ENCODE measurements at places on chromosomes 1 and 21.
A peak's percentile ranks its signal among the peaks of the same experiment; 100 is the strongest.

DNA sequence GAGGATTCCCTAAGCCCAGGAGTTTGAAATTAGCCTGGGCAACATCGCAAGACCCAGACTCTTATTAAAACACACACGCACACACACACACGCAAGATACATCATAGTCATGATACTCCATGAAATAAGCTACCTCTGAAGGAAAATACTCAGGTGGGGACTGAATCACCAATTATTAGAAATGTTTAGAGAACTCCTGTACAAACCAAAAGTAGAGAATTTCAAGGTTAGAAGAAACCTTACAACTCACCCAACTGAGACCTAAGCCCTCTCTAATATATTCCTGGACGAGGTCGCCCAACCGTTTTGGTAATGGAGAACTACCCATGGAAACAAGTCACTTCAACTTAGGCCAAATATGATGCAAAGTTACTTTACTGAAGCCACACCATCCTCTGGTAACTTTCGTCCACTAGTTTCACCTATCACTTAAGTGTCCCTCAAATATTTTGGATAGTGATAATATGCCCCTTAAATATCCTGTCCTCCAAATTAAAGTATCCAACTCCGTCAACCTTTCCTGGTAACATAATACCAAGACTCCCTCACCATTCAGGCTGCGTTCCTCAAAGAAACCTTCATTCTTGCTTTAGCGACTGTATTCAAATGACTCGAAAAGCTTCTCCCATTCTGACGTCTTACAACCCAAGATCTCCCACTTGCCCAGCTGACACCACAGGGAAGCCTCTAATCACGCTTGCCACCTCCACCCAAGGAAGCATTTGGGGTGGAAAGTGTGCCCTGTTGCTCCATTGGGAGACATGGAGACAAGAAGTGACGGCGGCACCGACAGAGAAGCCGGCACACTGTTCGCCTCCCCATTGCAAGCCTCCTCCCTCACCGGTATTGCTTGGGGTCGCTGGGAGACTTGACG, 856 bp downstream of the NRDC start:
- peaks cover 6% of the 10 kb centered on the region for H3K27me3 ChIP-seq
- H3K4me3 ChIP-seq, result no peak overlapping the region
- peaks cover 11% of the 10 kb centered on the region for H3K36me3 ChIP-seq
- DNase-seq, result no peak
- no peaks in the 10 kb centered on the region for H3K4me1 ChIP-seq
- H3K27ac ChIP-seq, result no peak overlapping the region

DNA sequence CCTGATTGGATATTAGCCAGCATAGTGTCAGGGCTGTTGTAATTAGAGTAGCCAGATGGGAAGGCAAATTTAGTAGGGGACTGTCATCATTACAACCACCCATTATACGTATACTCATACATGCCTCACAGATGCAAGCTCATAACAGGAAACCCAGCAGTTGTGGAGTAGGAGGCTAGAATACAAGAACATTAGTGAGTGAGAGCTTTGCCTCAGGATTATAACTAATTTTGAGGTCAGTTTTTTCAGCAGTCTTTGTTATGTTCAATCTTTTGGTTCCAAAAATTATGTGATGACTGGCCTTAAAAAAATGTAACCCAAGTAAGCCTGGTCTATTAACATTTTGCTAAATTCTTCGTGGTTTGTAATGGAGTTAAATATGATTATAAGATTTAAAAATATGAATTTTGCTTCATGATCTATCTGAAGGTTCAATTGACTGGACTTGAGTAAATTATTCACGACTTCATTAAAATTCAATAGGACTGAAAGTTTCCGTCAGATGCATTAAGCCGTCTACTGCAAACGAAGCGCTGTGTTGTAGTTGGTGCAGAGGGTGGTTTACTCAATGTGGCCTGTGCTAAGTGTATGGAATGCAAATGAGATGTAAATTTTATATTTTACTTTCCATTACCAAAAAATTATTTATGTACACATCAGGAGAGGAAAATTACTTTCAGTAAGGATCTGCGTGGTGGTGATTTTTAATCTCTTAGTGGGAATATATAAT, 48.8 kb downstream of the KCNK1 start:
- H3K4me1 ChIP-seq, result no peaks in the 10 kb centered on the region
- no peaks in the 10 kb centered on the region for H3K36me3 ChIP-seq
- no peaks in the 10 kb centered on the region for H3K27me3 ChIP-seq
- no peak for DNase-seq
- no peak overlapping the region for H3K4me3 ChIP-seq
- H3K27ac ChIP-seq, result no peak overlapping the region

DNA sequence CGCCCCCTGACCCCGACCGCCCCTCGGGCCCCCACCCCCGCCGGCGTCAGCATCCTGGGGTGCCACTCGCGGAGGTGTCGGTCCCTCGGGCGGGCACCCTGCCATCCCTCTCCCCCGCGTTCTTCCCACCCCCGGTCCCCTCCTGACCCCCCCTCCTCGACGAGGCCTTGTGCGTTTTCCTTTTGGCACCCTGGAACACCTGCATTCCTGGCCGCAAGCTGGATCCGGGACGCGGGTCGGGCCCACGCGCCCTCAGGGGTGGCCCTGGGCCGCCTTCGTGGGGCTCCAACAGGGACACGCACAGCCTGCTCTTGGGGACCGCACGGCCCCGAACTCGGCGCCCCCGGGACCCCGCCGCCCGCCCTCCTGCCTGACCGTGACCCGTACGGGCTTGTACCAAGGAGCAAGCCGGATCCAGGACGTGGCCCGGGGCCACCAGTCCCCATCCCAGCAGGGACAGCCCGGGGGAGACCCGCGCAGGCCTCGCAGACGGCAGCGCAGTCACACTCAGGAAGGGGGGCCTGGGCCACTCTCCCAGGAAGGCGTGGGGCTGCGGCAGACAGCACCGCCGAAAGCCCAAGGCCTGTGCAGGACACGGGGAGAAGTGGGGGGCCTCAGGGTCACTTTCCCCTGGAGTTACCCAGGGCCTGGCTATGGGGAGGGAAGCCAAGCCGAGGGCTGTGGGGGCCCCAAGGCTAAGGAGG, 579 bp upstream of the SLC19A1 start:
- DNase-seq, result no peak
- H3K4me3 ChIP-seq, result peak overlapping the region; percentile 22
- no peak overlapping the region for H3K27ac ChIP-seq
- peaks cover 9% of the 10 kb centered on the region for H3K36me3 ChIP-seq

DNA sequence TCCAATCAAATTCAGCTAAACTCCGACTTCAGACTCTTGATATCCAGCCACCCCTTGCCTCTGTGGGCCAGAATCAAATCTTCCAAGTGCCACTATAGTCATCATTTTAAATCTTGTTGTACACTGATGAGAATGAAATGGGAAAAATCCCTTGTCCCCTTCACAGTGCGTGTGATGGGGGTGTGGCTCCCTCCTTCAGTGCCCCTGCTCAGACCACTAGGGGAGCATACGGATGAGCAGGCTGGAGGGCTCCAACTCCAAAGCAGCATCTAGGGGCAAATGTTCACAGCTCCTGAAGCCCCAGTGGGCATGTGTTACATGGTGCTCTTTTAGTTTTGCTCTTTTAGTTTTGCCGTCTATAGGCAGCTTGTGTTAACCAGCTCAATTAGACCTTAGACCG, 35.4 kb upstream of the HSD3B1 start:
- no peaks in the 10 kb centered on the region for H3K4me1 ChIP-seq
- H3K36me3 ChIP-seq, result no peaks in the 10 kb centered on the region
- H3K27me3 ChIP-seq, result peaks cover 6% of the 10 kb centered on the region
- no peak for DNase-seq

DNA sequence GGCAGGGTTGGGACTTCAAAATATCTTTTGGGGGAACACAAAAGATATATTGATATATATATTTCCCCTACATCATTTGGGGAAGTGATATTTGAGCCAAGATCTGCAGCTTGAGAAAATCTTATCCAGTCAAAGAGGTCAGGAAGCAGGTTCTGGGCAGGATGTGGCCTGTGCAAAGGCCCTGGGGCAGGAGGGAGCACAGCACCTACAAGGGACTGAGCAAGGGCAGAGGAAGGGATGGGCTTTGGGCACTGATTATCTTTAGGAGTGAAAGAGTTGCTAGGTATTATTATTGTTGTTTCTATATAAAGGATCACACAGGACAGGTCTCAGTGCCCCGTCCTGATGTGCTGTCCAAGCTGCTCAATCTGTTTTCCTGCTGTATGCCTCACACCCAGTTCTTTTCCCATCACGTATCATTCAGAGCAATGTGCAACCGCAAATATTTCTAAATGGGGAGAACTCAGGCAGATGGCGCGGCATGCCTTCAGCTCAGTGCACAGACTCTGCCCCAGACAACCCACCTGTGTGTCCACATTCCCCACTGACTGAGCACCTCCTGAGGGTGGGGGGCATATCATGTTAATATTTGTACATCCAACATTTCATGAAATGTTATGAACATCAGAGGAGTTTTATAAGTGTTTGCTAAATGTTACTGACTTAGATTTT, 28.1 kb upstream of the GPR137B start:
- no peaks in the 10 kb centered on the region for H3K4me1 ChIP-seq
- no peak for DNase-seq
- peaks cover 7% of the 10 kb centered on the region for H3K27me3 ChIP-seq

- no peak for DNase-seq
- no peaks in the 10 kb centered on the region for H3K36me3 ChIP-seq
- H3K27me3 ChIP-seq, result peaks cover 7% of the 10 kb centered on the region
- H3K27ac ChIP-seq, result no peak overlapping the region
- peaks cover 36% of the 10 kb centered on the region for H3K4me1 ChIP-seq
- H3K4me3 ChIP-seq, result no peak overlapping the region
These were observed 7.9 kb upstream of the RAB7B start for GRCh38 chr1:206011057-206011456.

GRCh38 chr1:907611-908451, 15.9 kb upstream of the SAMD11 start:
- no peak overlapping the region for H3K4me3 ChIP-seq
- H3K36me3 ChIP-seq, result no peaks in the 10 kb centered on the region
- peaks cover 12% of the 10 kb centered on the region for H3K4me1 ChIP-seq
- H3K27me3 ChIP-seq, result peaks cover 59% of the 10 kb centered on the region

DNA sequence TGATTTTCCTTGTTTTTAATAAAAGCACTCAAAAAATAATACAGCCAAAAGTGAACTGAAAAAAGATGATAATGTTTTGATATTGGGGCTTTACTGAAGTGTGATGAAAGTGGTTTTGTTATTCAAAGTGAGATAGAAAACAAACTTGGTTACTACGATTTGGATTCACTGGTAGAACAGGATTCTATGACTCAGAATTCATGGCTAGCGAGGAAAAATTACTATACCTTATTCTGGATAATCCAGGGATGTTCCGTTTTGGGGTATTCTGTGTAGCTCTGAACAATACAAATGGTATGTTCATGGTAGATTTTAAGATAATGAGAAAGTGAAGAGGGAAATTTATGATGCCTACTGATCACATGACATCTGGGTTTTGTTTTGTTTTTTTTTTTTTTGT, 117.7 kb downstream of the NRDC start:
- H3K4me3 ChIP-seq, result no peak overlapping the region
- DNase-seq, result no peak
- peaks cover 19% of the 10 kb centered on the region for H3K36me3 ChIP-seq

DNA sequence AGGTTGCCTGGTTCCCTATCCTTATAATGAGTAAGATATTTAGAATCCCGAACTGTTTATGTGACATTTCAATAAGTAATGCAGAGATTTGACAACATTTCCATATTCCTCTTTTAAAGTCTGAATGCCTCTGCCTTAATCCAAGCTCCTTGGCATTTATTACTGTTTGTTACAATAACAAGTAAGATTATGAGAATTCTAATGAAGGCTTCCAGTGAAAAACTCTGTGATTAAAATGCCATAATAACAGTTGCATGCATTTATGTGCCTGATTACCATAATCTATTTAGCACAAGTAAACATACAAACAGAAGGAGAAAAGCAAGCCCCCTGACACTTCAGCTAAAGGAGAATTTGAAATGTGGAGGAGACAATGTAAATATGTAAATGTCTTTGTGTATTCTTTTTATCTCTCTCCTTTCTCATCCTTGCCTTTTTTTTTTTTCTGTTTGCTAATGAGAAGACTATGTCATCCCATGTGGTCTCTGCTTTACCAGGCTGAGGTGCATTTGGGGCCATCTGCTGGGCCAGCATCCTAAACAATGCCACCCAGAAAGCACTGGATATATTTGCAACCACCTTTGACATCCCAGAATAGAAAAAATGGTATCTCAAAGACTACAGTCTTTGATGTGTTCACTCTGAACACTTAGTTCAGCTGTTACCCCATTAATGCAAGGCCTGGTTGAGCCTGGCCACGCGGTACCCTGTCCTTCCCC, 17.2 kb upstream of the OLIG2 start:
- DNase-seq, result no peak
- H3K27me3 ChIP-seq, result peaks cover 11% of the 10 kb centered on the region
- no peaks in the 10 kb centered on the region for H3K4me1 ChIP-seq

GRCh38 chr1:13661539-13661938, 38.4 kb upstream of the PRDM2 start:
- DNase-seq, result no peak
- no peaks in the 10 kb centered on the region for H3K36me3 ChIP-seq
- H3K27ac ChIP-seq, result no peak overlapping the region
- peaks cover 3% of the 10 kb centered on the region for H3K27me3 ChIP-seq

GRCh38 chr1:181318858-181319235, 164.5 kb upstream of the CACNA1E start:
- DNase-seq, result no peak
- peaks cover 7% of the 10 kb centered on the region for H3K4me1 ChIP-seq
- H3K27me3 ChIP-seq, result peaks cover 64% of the 10 kb centered on the region
- peak overlapping the region; percentile 15 for H3K4me3 ChIP-seq

GRCh38 chr1:32223683-32224082, 1.5 kb downstream of the EIF3I start:
- peak overlapping the region; percentile 73 for H3K27ac ChIP-seq
- no peak for DNase-seq
- peak overlapping the region; percentile 98 for H3K4me3 ChIP-seq

DNA sequence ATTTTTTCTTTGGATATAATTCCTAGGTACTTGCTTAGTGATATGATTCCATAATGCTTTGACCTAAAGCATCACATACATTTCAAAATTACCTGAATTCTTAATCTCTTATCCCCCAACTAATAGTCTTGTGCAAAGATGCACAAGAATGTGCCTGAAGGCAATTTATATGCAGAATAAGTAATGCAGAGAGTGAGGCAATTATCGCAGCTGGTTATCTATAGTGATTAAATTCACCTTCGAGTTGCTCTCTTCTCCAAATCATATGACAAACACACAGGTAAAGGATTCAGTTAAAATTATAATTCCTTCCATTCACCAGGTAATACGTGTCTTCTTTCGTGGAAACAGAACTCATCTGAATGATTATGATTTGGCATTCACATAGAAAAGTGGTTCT, 717.3 kb downstream of the MRPL39 start:
- no peak overlapping the region for H3K4me3 ChIP-seq
- DNase-seq, result no peak
- H3K4me1 ChIP-seq, result no peaks in the 10 kb centered on the region
- H3K36me3 ChIP-seq, result no peaks in the 10 kb centered on the region
- no peak overlapping the region for H3K27ac ChIP-seq
- H3K27me3 ChIP-seq, result no peaks in the 10 kb centered on the region

- no peaks in the 10 kb centered on the region for H3K4me1 ChIP-seq
- peaks cover 9% of the 10 kb centered on the region for H3K27me3 ChIP-seq
- no peak overlapping the region for H3K4me3 ChIP-seq
- no peaks in the 10 kb centered on the region for H3K36me3 ChIP-seq
These were observed 125.3 kb upstream of the CD34 start for GRCh38 chr1:208036106-208036808.
